ENCODE measurements at places on chromosomes 7 and 10. TPM values are rescaled to one million over a fixed set of nuclear protein-coding genes. Genes with fewer than 3 reads are reported as not detected.

ACBD7 gene
- total RNA-seq: 2.4 TPM

HEPACAM2 gene
- not detected for total RNA-seq

CHST12 gene
- total RNA-seq: 8.6 TPM

INHBA gene
- total RNA-seq: 60.1 TPM

EGR2 gene
- 0.86 TPM for total RNA-seq

TNS3 gene
- total RNA-seq: 60.9 TPM

AHR gene
- total RNA-seq: 354 TPM

TMEM178B gene
- 0.11 TPM for total RNA-seq

CYP26C1 gene
- 0.26 TPM for total RNA-seq

SLC39A12 gene
- total RNA-seq: under 0.01 TPM

CHST3 gene
- total RNA-seq: 36.1 TPM

TCERG1L gene
- not detected for total RNA-seq

PSD gene
- 1.8 TPM for total RNA-seq

ERVW-1 gene
- total RNA-seq: not detected

SPDYE11 gene
- under 0.01 TPM for total RNA-seq

SYCE1 gene
- total RNA-seq: not detected

CPA1 gene
- total RNA-seq: 3.7 TPM

SPDYE16 gene
- not detected for total RNA-seq

ARID5B gene
- total RNA-seq: 364 TPM

FXYD4 gene
- not detected for total RNA-seq

IPMK gene
- 16.3 TPM for total RNA-seq

NUTM2A gene
- total RNA-seq: 0.39 TPM

ERLIN1 gene
- total RNA-seq: 61.4 TPM

HOGA1 gene
- total RNA-seq: 5.0 TPM

SPDYE9 gene
- not detected for total RNA-seq

GSDME gene
- 18.8 TPM for total RNA-seq

NYAP1 gene
- total RNA-seq: 1.8 TPM

C10orf143 gene
- 2.5 TPM for total RNA-seq

PBLD gene
- 34.9 TPM for total RNA-seq

EGFR gene
- total RNA-seq: 84.5 TPM

OPN4 gene
- not detected for total RNA-seq

FKBP6 gene
- not detected for total RNA-seq

PRRT4 gene
- 0.11 TPM for total RNA-seq

GNAI1 gene
- total RNA-seq: 7.1 TPM

HYAL4 gene
- not detected for total RNA-seq

CPA4 gene
- 250 TPM for total RNA-seq

CNPY1 gene
- not detected for total RNA-seq

AGFG2 gene
- 9.4 TPM for total RNA-seq

ATG9B gene
- not detected for total RNA-seq
